ENCODE measurements at places on chromosomes 7 and 10. TPM values are rescaled to one million over a fixed set of nuclear protein-coding genes. Genes with fewer than 3 reads are reported as not detected.

DNA sequence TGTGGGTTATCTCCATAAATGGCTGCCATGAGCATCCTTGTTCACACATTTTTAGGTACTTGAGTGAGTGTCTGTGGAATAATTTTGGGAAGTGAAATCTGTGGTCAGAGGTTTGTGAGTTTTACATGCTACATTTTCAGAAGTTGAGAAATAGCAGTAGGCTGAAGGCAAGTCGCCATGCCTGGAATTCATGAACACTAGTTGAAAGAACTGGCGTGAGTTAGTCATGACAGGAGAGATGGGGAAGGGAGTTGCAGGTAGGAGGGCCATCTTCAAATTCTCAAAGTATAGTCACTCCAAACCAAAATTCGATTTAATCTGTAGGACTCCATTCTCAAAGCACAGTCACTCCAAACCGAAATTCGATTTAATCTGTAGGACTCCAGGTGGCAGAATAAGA lies 89.6 kb downstream of the EGFR start:
- peaks cover 98% of the 10 kb centered on the region for H3K4me1 ChIP-seq
- no peak for DNase-seq
- peak overlapping the region; percentile 91 for H3K27ac ChIP-seq
- peaks cover 17% of the 10 kb centered on the region for H3K36me3 ChIP-seq
- no peak overlapping the region for H3K4me3 ChIP-seq

DNA sequence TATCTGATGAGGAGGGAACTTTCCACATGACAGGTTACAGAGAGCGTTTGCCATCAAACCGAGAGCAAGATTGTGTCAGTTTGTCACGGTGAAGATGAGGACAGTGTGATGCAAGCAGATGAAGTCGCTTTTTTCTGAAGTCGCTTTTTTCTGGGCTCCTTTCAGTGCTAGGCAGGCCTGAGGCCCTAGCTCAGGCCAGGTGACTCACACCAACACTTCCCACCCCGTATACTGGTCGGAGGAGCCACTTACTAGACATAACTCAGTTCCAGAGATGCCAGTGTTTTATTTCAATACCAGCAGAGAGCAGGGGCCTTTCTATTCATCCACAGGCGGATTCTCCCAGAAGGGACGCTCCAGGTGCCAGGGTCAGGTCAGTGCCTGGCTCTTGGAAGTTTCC lies 58.9 kb downstream of the SFMBT2 start:
- no peak overlapping the region for H3K4me3 ChIP-seq
- DNase-seq = no peak
- H3K4me1 ChIP-seq = peaks cover 5% of the 10 kb centered on the region
- no peaks in the 10 kb centered on the region for H3K27me3 ChIP-seq

- no peak for DNase-seq
- H3K27me3 ChIP-seq = no peaks in the 10 kb centered on the region
- no peaks in the 10 kb centered on the region for H3K4me1 ChIP-seq
- no peak overlapping the region for H3K27ac ChIP-seq
- H3K4me3 ChIP-seq = no peak overlapping the region
- H3K36me3 ChIP-seq = no peaks in the 10 kb centered on the region
Measured at GRCh38 chr7:84452618-84453017, 258.0 kb upstream of the SEMA3A start.

GRCh38 chr7:153443032-153443701 lies 609.0 kb upstream of the DPP6 start:
- H3K36me3 ChIP-seq = no peaks in the 10 kb centered on the region
- H3K27ac ChIP-seq = no peak overlapping the region
- H3K4me3 ChIP-seq = no peak overlapping the region
- H3K27me3 ChIP-seq = no peaks in the 10 kb centered on the region

DNA sequence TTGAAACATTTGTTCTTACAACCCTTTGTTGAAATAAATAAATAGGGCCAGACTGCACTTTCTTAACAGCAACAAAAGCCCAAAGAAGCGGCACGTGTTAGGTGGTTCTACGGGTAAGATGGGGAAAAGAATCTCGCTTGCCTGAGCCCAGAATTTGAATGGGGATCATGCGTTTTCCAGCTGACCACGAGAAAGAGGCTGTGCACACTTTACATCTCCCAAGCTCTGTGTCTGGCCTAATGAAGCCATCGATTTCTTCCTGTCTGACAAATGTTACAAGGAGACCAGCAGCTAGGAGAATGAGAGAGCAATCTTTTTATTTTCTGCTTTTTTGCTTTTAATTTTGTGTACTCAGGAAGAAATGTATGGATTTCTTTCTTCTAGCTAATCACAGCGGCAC lies 52.2 kb downstream of the FRMD4A start:
- no peak for DNase-seq
- H3K27ac ChIP-seq = no peak overlapping the region
- no peaks in the 10 kb centered on the region for H3K4me1 ChIP-seq
- peaks cover 2% of the 10 kb centered on the region for H3K27me3 ChIP-seq

- DNase-seq = no peak
- no peaks in the 10 kb centered on the region for H3K4me1 ChIP-seq
- H3K4me3 ChIP-seq = no peak overlapping the region
- H3K36me3 ChIP-seq = no peaks in the 10 kb centered on the region
Measured at GRCh38 chr10:25725917-25726716, 207.9 kb upstream of the MYO3A start.

DNA sequence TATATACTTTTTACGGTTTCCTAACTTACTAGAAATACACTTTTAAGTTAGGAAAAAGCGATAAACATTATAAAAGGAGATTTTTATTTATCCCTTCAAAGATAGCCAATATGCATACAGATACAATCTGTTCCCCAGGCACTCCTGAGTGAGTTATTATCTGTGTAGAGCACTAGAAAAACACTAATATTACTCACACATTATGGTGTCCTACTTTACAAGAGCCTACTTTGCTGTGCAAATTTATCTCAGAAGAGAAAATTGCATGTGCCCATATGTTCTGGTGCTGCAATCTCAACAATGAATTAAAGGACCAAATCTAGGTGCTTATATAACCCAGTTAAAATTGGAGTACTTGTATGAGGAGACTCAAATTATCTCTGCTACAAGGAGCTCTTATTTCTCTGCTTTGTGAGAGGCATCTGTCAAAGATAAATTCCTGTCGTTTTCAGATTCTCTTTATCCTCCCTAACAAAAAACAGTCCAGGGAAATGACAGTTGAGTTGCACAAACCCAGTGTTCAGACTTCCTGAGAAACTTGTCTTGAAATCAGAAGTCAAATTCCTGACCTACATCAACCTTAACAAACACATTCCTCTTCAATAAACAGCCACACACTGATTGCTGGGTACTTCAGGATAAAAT lies 28.9 kb downstream of the CPA1 start:
- no peaks in the 10 kb centered on the region for H3K27me3 ChIP-seq
- no peak overlapping the region for H3K27ac ChIP-seq
- H3K4me3 ChIP-seq = no peak overlapping the region
- no peaks in the 10 kb centered on the region for H3K4me1 ChIP-seq
- no peaks in the 10 kb centered on the region for H3K36me3 ChIP-seq

Gene SPDYE11
- polyA plus RNA-seq = not detected

Gene ADARB2
- polyA plus RNA-seq = 0.13 TPM

Gene COL28A1
- 0.13 TPM for polyA plus RNA-seq
